ENCODE measurements at places on chromosomes 4 and X.

DNA sequence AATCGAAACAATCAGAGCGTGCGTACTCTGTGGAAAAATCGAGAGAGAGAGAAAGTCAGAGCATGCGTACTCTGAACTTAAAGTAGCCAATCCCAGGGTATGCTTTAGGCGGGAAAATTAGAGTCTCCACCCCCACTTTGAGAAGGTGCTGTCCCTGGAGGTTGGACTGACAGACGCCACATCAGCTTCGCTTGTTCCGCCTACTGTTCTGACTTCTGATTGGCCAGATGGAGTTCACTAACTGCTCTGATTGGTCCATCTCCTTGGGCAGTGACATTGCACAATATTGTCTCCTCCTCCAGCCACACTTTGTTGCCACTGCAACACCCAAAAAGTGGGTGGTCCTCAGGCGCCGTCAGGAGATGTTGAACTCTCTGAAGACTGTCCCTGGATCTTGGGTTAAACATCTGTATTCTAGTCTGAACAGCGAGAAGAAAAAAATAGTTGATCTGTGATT lies at the start of gene SSX5:
SSX5 (minus strand) TSS at position 51 of the 457 bp plus-strand sequence. CDS start 1,437 bp downstream, outside the sequence.
- DNase-seq, result no peak

DNA sequence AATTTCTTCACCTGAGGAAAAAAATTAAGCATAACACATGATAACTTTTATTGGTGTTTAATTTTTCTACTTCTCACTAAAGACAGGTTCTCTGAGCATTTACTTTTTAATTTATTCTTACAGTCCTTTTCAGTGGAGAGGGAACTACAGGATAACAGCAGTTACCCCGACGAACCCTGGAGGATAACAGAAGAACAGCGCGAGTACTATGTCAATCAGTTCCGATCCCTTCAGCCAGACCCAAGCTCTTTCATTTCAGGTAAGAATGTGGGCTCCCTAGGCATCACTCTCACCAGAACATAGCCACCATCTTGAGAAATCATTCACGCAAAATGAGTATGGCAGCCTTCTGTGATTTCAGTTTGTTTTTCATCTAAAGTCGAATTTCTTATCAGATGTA lies 100.8 kb downstream of the REPS2 start:
- no peak for DNase-seq

DNA sequence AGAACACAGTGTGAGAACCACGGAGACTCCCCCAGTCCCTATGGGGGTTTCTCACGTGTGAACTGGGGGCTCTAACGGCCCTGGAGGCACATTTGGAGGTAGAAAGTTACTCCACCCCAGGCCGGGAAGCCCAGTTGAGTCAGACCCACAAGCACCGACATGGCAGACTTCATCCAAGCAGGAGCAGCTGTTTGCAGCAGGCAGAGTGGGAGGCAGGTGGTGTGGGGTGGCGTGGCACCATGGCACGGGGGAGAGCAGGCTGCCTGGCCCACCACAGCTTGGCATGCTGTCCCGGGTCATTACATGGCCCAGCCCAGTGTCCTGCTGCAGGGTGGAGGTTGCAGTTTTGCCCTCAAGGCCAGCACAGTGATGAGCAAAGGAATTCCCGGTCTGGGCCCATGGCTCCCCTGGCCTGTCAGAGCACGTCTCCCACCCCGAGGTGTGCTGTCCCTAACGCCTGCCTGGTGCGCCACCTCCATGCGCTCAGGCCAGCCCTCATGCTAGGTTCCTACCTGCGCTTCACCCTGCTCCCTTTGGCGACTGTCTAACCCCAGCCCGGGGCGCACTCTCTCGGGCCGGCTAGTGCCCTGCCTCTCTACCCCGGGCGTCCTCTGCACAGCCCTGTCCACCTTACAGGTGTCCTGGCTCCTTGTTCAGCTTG lies 90.6 kb upstream of the AFAP1 start:
- no peak for DNase-seq

GRCh38 chrX:107678957-107679740 lies 50.8 kb downstream of the PRPS1 start:
- no peak for DNase-seq
